ENCODE measurements at places on chromosomes 11 and 22.

- H3K27ac ChIP-seq: no peak overlapping the region
- H3K27me3 ChIP-seq: peaks cover 16% of the 10 kb centered on the region
- no peaks in the 10 kb centered on the region for H3K36me3 ChIP-seq
- H3K4me3 ChIP-seq: no peak overlapping the region
- no peaks in the 10 kb centered on the region for H3K4me1 ChIP-seq
- no peak for DNase-seq
Measured at GRCh38 chr11:61498767-61499341, 9.7 kb upstream of the LRRC10B start.

GRCh38 chr11:83815736-83816135 lies 529.6 kb upstream of the CCDC90B start:
- H3K36me3 ChIP-seq: no peaks in the 10 kb centered on the region
- no peak overlapping the region for H3K27ac ChIP-seq
- no peaks in the 10 kb centered on the region for H3K4me1 ChIP-seq
- DNase-seq: no peak
- peaks cover 28% of the 10 kb centered on the region for H3K27me3 ChIP-seq

DNA sequence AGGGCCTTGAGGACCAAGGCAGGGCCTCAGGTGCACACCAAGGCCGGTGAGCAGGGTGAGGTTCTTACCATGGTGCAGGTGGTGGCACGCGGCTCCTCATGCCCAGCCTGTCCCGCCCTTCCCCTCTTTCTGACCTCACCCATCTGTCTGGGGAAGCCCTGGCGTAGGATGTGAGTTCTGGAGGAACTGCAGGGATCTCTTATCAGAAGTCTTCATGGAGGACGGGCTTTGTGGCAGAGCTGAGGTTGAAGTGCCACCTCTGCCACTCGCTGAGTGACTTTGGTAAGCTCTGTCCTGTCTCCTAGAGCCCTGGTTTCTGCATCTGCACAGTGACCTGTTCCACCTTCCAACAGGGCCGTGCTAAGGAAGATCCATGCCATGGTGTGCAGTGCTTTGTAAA lies 49.1 kb downstream of the LRRC32 start:
- DNase-seq: no peak
- no peaks in the 10 kb centered on the region for H3K27me3 ChIP-seq
- H3K4me1 ChIP-seq: peaks cover 46% of the 10 kb centered on the region
- H3K27ac ChIP-seq: no peak overlapping the region

DNA sequence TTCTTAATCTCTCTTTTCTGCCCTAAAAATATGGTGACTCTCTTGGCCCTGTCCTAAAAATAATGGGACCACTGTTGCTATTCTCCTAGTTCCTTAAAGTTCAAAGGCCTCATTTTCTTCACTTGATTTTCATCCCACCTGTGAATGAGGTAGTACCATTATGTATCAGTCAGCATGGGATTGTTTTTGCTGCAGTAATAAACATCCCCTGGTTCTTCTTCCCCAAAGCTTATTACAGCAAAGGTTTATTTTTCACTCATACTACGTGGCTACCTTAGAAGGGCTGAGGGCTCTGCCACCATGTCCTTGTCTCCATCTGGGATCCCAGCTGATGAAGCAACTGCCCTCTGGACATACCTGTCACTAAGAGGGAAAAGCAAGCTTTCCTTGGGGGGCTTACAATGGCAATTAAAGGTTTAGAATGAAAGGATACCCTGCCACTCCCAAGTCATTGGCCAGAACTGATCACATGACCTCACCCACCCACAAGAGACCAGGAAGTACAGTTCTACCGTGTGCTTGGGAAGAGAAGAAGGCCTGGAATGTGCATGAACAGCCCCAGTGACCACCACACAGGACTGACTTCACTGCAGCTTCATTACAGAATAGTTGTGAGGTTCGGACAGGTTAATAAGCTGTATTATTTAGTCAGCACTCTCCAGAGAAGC lies 7.8 kb downstream of the TTC38 start:
- H3K4me3 ChIP-seq: no peak overlapping the region
- H3K36me3 ChIP-seq: peaks cover 25% of the 10 kb centered on the region
- H3K4me1 ChIP-seq: no peaks in the 10 kb centered on the region
- no peaks in the 10 kb centered on the region for H3K27me3 ChIP-seq
